ENCODE measurements at places on chromosomes 11 and 22. TPM values are rescaled to one million over a fixed set of nuclear protein-coding genes. Genes with fewer than 3 reads are reported as not detected.

The THY1 gene
- 0.83 TPM for total RNA-seq

DNA sequence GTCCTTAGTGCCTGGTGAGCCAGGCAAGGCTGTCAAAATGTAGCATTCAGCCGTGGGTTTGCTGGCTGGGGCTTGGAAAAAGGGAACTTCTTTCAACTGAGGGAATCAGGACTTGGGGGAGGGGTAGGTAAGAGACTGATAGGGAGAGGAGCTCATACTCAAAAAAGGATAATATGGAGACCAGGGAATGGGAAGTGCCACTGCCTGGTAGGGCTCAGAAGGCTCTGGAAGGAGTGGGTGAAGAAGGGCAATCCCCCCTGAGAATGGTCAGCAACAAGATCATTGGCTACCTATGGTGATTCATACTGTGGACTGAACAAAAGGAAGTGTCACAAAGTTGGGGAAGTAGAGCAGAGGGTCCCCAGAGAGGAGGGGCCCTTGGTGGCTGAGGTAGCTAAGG is 1.9 kb downstream of the CNGA4 start:
- no peaks in the 10 kb centered on the region for H3K36me3 ChIP-seq
- peaks cover 13% of the 10 kb centered on the region for H3K27me3 ChIP-seq
- no peak overlapping the region for H3K27ac ChIP-seq
- no peak for DNase-seq
- no peaks in the 10 kb centered on the region for H3K4me1 ChIP-seq

The CHCHD10 gene
- 89.1 TPM for total RNA-seq

GRCh38 chr11:64186492-64187165 is 658 bp downstream of the STIP1 start:
- peaks cover 19% of the 10 kb centered on the region for H3K36me3 ChIP-seq
- H3K4me1 ChIP-seq: peaks cover 34% of the 10 kb centered on the region
- DNase-seq: peak; percentile 34
- H3K27ac ChIP-seq: no peak overlapping the region

DNA sequence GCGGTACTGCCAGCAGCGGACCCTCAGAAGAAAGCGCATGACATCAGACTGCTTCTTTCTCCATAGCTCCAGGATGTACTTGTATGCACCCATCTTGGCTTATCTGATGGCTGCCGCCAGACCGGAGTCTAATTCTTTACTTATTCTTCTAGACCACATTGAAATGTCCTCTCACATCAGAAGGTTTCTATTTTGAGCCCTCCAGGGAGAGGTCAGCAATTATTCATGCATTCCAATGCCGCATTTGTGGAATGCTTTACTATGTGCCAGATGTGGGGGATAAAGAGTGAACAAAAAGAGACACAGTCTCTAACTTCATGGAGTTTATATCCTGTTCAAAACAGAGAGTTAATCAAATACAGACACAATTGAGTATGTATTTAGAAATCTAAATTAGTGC is 230.1 kb downstream of the MIAT start:
- H3K4me1 ChIP-seq: no peaks in the 10 kb centered on the region
- H3K36me3 ChIP-seq: no peaks in the 10 kb centered on the region
- DNase-seq: no peak
- no peak overlapping the region for H3K27ac ChIP-seq
- H3K4me3 ChIP-seq: no peak overlapping the region

DNA sequence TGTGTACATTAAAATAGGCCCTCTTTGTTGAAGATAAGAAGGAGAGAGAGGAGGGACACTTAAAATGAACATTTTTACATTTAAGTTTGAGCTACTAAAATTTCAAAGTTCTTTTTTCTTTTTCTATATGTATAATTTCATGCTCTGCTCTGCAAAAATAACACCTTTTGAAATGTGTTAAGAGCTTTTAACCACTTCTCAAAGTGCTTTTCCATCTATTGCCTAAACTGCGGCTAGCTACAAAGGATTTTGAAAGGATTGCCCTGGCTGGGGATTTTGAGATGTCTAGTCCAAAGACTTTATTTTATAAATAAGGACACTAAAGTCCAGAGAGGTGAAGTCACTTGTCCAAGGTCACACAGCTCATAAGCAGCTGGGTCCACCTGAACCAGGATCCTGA is 138.5 kb downstream of the CCDC81 start:
- H3K27ac ChIP-seq: no peak overlapping the region
- no peaks in the 10 kb centered on the region for H3K4me1 ChIP-seq
- H3K36me3 ChIP-seq: no peaks in the 10 kb centered on the region
- DNase-seq: no peak
- no peaks in the 10 kb centered on the region for H3K27me3 ChIP-seq

- H3K4me1 ChIP-seq: no peaks in the 10 kb centered on the region
- H3K27me3 ChIP-seq: peaks cover 1% of the 10 kb centered on the region
- DNase-seq: no peak
- no peak overlapping the region for H3K4me3 ChIP-seq
Measured at GRCh38 chr22:35209203-35209602, 48.1 kb upstream of the HMGXB4 start.

The LRRC55 gene
- total RNA-seq: not detected

GRCh38 chr11:32244453-32244852 is 153.6 kb downstream of the RCN1 start:
- no peak overlapping the region for H3K27ac ChIP-seq
- H3K36me3 ChIP-seq: no peaks in the 10 kb centered on the region
- H3K4me1 ChIP-seq: no peaks in the 10 kb centered on the region
- DNase-seq: no peak
- H3K27me3 ChIP-seq: peaks cover 2% of the 10 kb centered on the region
- H3K4me3 ChIP-seq: no peak overlapping the region

The TRIM66 gene
- total RNA-seq: 11.7 TPM

- H3K27me3 ChIP-seq: no peaks in the 10 kb centered on the region
- H3K27ac ChIP-seq: no peak overlapping the region
- no peak overlapping the region for H3K4me3 ChIP-seq
- H3K4me1 ChIP-seq: no peaks in the 10 kb centered on the region
Measured at GRCh38 chr11:121067026-121067425, 34.0 kb upstream of the TECTA start.

DNA sequence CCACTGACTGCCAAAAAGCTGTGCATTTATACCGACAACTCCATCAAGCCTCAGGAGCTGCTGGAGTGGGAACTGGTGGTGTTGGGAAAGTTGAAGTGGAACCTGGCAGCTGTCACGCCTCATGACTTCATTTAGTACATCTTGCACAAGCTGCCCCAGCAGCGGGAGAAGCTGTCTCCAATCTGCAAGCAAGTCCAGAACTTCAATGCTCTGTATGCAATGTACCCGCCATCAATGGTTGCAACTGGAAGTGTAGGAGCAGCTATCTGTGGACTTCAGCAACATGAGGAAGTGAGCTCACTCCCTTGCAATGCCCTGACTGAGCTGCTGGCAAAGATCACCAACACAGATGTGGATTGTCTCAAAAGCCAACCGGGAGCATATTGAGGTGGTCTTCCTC is at the start of gene SLC22A25:
TSS of gene SLC22A25 (minus strand) at position 67 of the 400 bp plus-strand sequence. CDS start 13,947 bp downstream, outside the sequence.
- H3K4me3 ChIP-seq: no peak within 1 kb of the TSS
- no peaks in the 10 kb centered on the region for H3K36me3 ChIP-seq
- no peaks in the 10 kb centered on the region for H3K4me1 ChIP-seq
- DNase-seq: no peak

- no peaks in the 10 kb centered on the region for H3K36me3 ChIP-seq
- H3K27me3 ChIP-seq: peaks cover 6% of the 10 kb centered on the region
- no peaks in the 10 kb centered on the region for H3K4me1 ChIP-seq
- no peak overlapping the region for H3K27ac ChIP-seq
- no peak overlapping the region for H3K4me3 ChIP-seq
- no peak for DNase-seq
Measured at GRCh38 chr11:86615487-86615886, 56.9 kb downstream of the ME3 start.

DNA sequence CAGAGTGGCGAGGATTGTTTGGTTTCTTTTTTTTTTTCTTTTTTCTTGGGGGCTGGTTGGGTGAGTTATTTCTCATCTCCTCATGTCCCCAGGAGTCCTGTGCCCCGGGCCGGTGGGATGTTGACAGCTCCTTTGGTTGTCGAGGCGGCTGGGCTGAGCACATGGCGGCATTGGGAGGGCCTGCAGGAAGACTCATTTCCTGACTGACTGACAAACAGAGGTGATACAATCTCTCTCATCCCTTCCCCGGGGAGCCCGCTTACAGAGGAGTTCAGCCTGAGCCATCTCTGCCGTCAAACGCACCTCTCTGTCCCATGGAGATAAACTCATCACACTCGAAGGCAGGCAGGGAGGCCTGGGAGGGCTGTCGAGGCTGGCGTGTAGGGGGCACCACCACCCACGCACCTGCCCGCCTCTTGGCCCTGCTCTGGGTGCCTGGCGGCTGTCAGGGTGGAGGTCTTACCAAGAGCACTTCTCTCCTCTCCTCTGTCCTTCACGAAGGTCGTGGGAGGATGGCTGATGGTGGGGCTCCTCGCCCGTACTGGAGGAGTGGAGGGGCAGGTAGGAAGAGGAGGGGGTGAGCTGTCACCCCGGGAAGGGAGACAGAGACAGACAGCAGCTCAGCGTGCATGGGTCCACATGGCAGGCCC is 60.0 kb upstream of the NECTIN1 start:
- peaks cover 2% of the 10 kb centered on the region for H3K27me3 ChIP-seq
- no peak overlapping the region for H3K27ac ChIP-seq
- no peak overlapping the region for H3K4me3 ChIP-seq
- H3K36me3 ChIP-seq: no peaks in the 10 kb centered on the region
- DNase-seq: no peak

GRCh38 chr11:2472428-2473186 is 27.8 kb downstream of the KCNQ1 start:
- no peak for DNase-seq
- no peak overlapping the region for H3K4me3 ChIP-seq
- no peaks in the 10 kb centered on the region for H3K36me3 ChIP-seq
- H3K27ac ChIP-seq: no peak overlapping the region

DNA sequence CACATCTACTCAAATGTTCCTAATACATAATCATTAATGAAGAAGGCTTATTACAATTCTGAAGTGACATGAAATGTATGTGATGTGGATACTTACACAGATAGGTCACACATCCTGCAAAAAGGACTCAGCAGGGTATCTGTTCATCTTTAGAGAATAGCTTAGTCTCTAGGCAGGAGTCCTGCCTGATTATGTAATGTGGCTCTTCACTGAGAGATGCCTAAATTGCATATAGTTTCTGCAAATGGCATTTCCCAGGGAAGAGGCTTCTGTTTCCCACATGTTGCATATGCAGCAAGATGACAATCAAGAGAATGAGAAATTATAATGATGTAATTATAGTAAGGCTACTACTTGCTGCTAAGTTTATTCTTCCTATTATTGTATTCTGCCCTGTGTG is 58.8 kb upstream of the SLC36A4 start:
- H3K4me1 ChIP-seq: no peaks in the 10 kb centered on the region
- H3K36me3 ChIP-seq: no peaks in the 10 kb centered on the region
- H3K27ac ChIP-seq: no peak overlapping the region
- H3K27me3 ChIP-seq: peaks cover 4% of the 10 kb centered on the region
- H3K4me3 ChIP-seq: no peak overlapping the region

The ART5 gene
- not detected for total RNA-seq

The OR8D4 gene
- not detected for total RNA-seq

- H3K27me3 ChIP-seq: peaks cover 2% of the 10 kb centered on the region
- no peak overlapping the region for H3K27ac ChIP-seq
- no peak overlapping the region for H3K4me3 ChIP-seq
Measured at GRCh38 chr11:95231881-95232605, 1.0 kb upstream of the SESN3 start.

DNA sequence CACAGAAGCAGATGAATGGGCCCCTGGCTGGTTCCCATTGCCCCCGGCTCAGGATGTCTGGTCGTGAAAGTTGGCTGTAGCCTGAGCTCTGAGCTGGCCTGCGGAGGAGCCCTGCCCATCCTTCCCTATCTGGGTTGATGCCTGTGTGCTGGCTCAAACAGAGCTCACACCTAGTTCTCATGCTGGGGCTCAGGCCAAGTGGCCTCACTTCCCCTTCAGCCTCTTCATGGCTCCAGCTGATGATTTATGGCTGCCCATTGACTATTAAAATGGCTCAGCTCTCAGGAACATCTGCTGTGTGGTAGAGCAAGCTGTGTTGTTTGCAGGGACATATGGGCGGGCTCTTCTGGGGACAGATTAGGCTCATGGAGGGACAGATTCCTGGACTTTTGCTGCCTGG is 64.7 kb downstream of the ADAMTS15 start:
- no peaks in the 10 kb centered on the region for H3K27me3 ChIP-seq
- no peaks in the 10 kb centered on the region for H3K4me1 ChIP-seq
- no peaks in the 10 kb centered on the region for H3K36me3 ChIP-seq
- H3K27ac ChIP-seq: no peak overlapping the region
- no peak overlapping the region for H3K4me3 ChIP-seq

DNA sequence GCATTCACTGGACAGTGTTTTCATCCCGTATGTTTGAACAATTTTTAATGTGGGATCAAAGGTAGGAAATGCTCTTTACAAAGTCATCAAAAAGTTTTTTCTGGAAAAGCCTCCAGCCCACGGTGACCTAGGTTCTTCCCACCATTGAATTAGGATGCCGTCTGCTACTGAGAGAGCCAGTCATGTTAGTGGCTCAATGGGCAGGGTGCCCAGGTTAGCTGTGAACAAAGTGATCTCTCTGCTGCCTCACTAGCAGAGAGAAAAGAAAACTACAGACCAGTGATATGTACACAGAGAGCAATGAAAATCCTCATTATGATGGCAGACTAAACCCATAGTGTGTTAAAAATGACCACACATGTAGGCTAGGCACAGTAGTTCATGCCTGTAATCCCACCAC is 32.4 kb downstream of the KCNQ1 start:
- no peaks in the 10 kb centered on the region for H3K27me3 ChIP-seq
- no peak for DNase-seq
- H3K27ac ChIP-seq: no peak overlapping the region
- peaks cover 13% of the 10 kb centered on the region for H3K36me3 ChIP-seq

- H3K36me3 ChIP-seq: no peaks in the 10 kb centered on the region
- no peak overlapping the region for H3K27ac ChIP-seq
- H3K4me1 ChIP-seq: no peaks in the 10 kb centered on the region
Measured at GRCh38 chr11:74682731-74683278, 48.4 kb downstream of the CHRDL2 start.

DNA sequence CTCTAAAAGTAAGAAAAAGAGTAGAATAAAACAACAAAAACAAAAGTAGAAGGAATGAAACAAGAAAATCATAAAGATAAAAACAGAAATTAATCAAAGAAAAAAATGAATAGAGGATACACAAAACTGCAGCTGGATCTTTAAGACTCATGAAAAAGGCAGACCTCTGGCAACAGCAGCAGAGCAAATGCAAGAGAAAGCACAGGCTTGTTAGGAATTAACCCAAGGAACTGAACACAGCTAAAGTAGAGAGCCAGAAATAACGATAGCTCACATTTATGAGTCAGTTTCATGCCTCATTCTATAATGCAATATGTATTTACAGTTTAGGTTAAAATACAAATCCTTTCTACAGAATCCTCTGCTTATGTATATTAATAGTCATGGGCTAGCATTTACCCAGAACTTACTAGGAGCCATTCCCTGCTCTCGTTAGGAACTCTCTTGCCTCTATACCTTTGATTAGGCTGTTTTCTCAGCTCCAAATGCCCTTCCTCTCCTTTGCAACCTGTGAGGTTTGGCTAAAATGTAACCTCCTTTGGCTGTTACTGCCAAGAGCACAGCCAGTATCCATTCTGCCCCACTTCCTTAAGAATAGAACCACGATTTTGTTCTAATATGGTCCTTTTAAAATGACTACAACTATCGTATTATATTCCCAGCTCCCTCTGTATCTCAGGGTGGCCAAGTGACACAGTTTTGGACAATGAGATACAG is 38.3 kb upstream of the NFAM1 start:
- no peak for DNase-seq
- H3K4me1 ChIP-seq: no peaks in the 10 kb centered on the region
- no peak overlapping the region for H3K27ac ChIP-seq
- H3K27me3 ChIP-seq: peaks cover 14% of the 10 kb centered on the region
- H3K36me3 ChIP-seq: no peaks in the 10 kb centered on the region
